ENCODE measurements at places on chromosomes 11 and 22.

DNA sequence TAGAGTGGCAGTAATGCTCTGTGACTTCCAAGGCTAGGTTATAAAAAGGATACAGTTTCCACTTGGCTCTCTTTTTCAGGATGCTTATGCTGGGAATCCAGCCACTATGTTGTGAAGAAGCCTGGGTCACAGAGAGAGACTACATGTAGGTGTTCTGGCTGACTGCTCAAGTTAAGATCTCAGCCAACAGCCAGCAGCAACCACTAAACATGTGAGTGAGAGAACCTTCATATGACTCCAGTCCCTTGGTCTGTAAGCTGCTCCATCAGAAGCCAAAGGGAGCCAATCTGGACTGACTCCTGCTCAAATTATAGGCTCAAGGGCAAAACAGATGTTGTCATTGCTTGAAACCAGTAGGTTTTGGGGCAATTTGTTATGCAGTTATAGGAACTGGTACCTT is 162.7 kb downstream of the MAML2 start:
- H3K36me3 ChIP-seq, result no peaks in the 10 kb centered on the region
- H3K4me1 ChIP-seq, result peaks cover 4% of the 10 kb centered on the region
- no peak overlapping the region for H3K27ac ChIP-seq
- no peak overlapping the region for H3K4me3 ChIP-seq
- H3K27me3 ChIP-seq, result no peaks in the 10 kb centered on the region

DNA sequence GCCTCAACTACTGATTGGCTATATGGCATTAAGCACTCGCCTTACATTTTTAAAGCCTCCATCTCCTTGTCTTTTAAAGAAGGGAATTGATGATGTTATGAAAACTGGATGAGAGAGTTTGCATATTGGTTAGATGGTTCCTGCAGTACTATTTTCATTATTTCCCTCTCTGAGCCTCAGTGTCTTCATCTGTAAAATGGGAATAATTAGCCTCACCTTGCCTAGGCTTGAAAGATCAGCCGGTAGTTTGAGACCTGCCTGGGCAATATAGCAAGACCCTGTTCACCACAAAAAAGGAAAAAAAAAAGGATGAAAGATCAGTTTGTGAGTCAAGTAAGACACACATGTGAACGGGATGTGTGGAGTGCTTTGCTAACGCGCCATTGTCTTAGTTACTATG is 35.0 kb upstream of the SLC35C1 start:
- H3K27me3 ChIP-seq, result peaks cover 3% of the 10 kb centered on the region
- DNase-seq, result no peak
- no peak overlapping the region for H3K4me3 ChIP-seq

- H3K4me1 ChIP-seq, result peaks cover 6% of the 10 kb centered on the region
- H3K36me3 ChIP-seq, result peaks cover 4% of the 10 kb centered on the region
- no peak for DNase-seq
- H3K27me3 ChIP-seq, result no peaks in the 10 kb centered on the region
- no peak overlapping the region for H3K27ac ChIP-seq
These were observed 94.8 kb upstream of the NTM start for GRCh38 chr11:131275580-131275979.

GRCh38 chr11:58968251-58968711 is 29.0 kb downstream of the GLYATL1 start:
- H3K4me3 ChIP-seq, result peak overlapping the region; percentile 3
- H3K27me3 ChIP-seq, result peaks cover 3% of the 10 kb centered on the region
- H3K27ac ChIP-seq, result no peak overlapping the region
- no peaks in the 10 kb centered on the region for H3K36me3 ChIP-seq

DNA sequence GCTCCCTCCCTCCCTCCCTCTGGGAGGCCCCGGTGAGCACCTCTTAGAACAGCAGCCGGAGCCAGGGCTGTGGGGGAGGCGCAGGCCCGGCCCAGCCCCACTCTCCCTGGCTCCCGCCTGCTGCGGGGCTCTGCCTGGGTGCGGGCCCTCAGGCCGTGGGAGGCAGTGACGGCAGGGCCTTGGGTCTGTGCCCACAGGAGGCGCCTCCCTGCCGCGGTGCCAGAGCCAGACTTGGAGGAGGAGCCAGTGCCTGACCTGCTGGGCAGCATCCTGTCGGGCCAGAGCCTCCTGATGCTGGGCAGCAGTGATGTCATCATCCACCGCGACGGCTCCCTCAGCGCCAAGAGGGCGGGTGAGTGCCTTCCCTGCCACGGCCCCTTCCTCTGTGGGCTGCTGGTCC is 9.5 kb downstream of the IRF7 start:
- no peak overlapping the region for H3K27ac ChIP-seq
- no peaks in the 10 kb centered on the region for H3K27me3 ChIP-seq
- DNase-seq, result no peak
- no peak overlapping the region for H3K4me3 ChIP-seq
- no peaks in the 10 kb centered on the region for H3K4me1 ChIP-seq
- peaks cover 77% of the 10 kb centered on the region for H3K36me3 ChIP-seq

GRCh38 chr11:108170184-108170583 is 48.8 kb downstream of the ACAT1 start:
- H3K36me3 ChIP-seq, result peaks cover 6% of the 10 kb centered on the region
- no peak overlapping the region for H3K27ac ChIP-seq
- no peak overlapping the region for H3K4me3 ChIP-seq
- no peaks in the 10 kb centered on the region for H3K4me1 ChIP-seq

- H3K4me3 ChIP-seq, result no peak overlapping the region
- H3K27ac ChIP-seq, result no peak overlapping the region
- peaks cover 2% of the 10 kb centered on the region for H3K4me1 ChIP-seq
- no peak for DNase-seq
- no peaks in the 10 kb centered on the region for H3K36me3 ChIP-seq
These were observed 4.2 kb upstream of the GRK2 start for GRCh38 chr11:67261946-67262681.

GRCh38 chr22:40187389-40187788 is 9.7 kb downstream of the TNRC6B start:
- no peak overlapping the region for H3K4me3 ChIP-seq
- no peak overlapping the region for H3K27ac ChIP-seq
- H3K36me3 ChIP-seq, result no peaks in the 10 kb centered on the region
- H3K4me1 ChIP-seq, result peaks cover 10% of the 10 kb centered on the region
- H3K27me3 ChIP-seq, result no peaks in the 10 kb centered on the region
- DNase-seq, result no peak

DNA sequence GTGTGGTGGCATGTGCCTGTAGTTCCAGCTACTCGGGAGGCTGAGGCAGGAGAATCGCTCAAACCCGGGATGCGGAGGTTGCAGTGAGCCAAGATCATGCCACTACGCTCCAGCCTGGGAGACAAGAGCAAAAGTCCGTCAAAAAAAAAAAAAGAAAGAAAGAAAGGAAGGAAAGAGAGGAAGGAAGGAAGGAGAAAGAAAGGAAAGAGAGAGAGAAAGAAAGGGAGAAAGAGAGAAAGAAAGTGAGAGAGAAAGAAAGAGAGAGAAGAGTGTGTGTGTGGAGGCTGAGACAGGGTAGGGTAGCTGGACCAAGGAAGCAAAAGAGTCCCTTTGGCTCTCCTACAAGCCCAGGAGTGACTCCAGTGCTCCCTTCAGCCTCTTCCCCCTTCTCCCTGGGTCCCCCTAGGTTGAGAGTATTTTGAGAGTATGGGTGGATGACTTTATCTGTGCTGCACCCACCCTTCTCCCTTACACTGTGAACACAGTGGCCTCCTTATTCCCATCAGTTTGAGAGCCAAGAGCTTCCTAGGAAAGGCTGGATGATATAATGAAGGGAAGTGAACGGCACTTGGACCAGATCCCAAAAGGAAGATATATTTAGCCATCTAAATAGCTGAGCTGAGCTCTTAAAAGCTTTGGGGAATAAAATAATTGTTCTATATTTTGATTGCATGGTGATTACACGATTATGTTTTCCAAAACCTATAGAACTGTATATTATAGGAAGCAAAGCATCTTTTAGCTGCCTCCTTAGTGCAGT is 9.5 kb upstream of the DENND5A start:
- DNase-seq, result no peak
- no peak overlapping the region for H3K27ac ChIP-seq
- H3K4me3 ChIP-seq, result no peak overlapping the region
- H3K27me3 ChIP-seq, result no peaks in the 10 kb centered on the region

DNA sequence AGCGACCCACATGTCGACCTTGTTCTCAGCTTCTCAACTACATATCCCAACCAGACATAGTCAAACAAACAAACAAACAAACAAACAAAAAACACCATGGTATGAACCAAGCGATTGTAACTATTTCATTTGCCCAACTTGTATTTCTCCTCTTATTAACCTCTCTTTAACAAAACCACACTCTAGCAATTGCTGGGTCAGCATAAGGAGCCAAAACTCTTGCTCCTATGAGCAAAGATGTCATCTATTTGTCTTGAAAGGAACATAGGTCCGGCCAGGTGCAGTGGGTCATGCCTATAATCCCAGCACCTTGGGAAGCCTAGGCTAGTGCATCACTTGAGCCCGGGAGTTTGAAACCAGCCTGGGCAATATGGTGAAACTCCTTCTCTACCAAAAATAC is 145.6 kb downstream of the WT1 start:
- H3K27ac ChIP-seq, result no peak overlapping the region
- no peak overlapping the region for H3K4me3 ChIP-seq
- H3K36me3 ChIP-seq, result no peaks in the 10 kb centered on the region

GRCh38 chr22:29306835-29307595 is 565 bp downstream of the GAS2L1 start:
- no peaks in the 10 kb centered on the region for H3K36me3 ChIP-seq
- DNase-seq, result peak; percentile 54
- peaks cover 2% of the 10 kb centered on the region for H3K4me1 ChIP-seq
- no peaks in the 10 kb centered on the region for H3K27me3 ChIP-seq
- H3K4me3 ChIP-seq, result peak overlapping the region; percentile 63

GRCh38 chr22:33382436-33382835 is 324.3 kb upstream of the SYN3 start:
- no peak overlapping the region for H3K27ac ChIP-seq
- H3K27me3 ChIP-seq, result no peaks in the 10 kb centered on the region
- H3K36me3 ChIP-seq, result no peaks in the 10 kb centered on the region
- no peak overlapping the region for H3K4me3 ChIP-seq
- DNase-seq, result no peak
- H3K4me1 ChIP-seq, result no peaks in the 10 kb centered on the region

DNA sequence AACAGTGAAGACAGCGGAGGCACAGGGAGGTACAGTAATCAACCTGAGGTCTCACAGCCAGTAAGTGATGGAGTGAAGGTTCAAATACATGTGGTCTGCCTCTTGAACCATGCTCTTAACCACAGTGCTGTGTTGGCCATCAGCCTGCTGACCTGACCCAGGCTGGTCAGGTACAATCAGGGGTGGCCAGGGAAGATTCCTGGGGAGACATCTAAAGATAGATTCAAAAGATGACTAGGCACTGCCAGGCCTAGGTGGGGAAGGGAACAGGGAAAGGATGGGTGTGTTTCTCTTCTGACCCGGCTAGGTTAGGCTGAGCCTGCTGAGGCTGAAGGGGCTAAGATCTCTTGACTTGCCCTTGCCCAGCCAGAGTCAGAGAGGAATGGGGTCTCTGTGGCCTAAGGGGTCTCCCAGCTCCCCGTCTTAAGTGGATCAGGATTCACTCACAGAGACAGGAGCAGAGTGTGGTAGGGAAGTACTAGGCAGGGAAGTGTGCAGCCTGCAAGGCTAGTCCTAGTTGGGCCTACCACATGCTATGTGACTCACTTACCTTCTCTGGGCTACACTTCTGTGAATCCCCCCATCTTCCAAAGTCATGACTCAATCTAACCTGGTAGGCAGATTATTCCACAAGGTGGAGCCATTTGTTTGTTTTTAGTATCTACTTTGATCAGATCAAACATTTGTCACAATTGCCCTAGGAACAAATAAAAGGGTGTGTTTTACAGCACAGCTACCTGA is 10.4 kb upstream of the SREBF2 start:
- H3K4me1 ChIP-seq, result peaks cover 3% of the 10 kb centered on the region
- H3K27me3 ChIP-seq, result no peaks in the 10 kb centered on the region
- H3K27ac ChIP-seq, result no peak overlapping the region
- no peak overlapping the region for H3K4me3 ChIP-seq
- DNase-seq, result no peak

DNA sequence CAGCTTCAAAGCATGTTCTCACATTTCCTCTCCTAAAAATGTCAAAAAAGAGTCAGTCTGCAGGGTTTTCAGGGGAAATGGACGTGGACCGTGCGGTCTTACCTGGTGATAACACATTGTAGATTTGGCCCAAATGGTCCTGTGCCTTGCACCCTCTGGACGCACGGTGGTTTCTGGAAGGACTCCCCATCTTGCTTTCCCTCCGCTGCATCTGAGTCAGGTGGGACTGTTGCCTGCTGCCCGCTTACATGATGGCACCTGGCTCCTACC is 1290.1 kb downstream of the TBC1D22A start:
- H3K27ac ChIP-seq, result no peak overlapping the region
- H3K36me3 ChIP-seq, result no peaks in the 10 kb centered on the region
- no peak overlapping the region for H3K4me3 ChIP-seq
- no peaks in the 10 kb centered on the region for H3K27me3 ChIP-seq
- no peak for DNase-seq

All from iPS DF 6.9 (cell line).